ENCODE measurements at places on chromosomes 7 and 10.

DNA sequence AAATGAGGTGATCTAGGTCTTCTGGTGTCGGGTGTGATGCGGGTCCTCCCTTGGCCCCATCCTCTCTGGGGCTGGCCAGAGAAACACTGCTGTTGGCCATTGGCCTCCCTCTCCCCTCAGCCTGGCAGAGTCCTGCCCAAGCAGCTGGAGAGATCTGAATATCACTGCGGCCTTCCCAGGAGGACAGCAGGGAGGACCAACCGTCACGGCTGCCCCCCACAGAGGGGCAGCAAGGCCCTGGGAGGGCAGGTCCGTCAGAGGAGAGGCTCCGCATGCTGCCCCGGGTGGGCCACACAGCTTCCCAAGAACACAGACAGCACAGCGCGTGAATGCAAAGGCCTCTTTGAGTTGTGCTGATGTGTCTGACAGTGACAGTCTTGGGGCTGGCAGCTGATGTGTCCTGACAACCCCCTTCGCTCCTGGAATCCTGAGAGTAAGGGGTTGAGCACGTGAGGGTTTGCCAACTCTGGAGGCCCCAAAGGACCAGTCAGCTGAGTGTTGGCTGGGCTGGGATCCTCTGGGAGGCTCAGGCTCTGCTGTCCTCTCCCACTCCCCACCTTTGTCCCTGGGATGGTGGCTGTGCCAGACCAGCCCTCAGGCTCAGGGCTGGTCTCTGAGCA, 132.5 kb upstream of the UNC5B start:
- no peak for DNase-seq

DNA sequence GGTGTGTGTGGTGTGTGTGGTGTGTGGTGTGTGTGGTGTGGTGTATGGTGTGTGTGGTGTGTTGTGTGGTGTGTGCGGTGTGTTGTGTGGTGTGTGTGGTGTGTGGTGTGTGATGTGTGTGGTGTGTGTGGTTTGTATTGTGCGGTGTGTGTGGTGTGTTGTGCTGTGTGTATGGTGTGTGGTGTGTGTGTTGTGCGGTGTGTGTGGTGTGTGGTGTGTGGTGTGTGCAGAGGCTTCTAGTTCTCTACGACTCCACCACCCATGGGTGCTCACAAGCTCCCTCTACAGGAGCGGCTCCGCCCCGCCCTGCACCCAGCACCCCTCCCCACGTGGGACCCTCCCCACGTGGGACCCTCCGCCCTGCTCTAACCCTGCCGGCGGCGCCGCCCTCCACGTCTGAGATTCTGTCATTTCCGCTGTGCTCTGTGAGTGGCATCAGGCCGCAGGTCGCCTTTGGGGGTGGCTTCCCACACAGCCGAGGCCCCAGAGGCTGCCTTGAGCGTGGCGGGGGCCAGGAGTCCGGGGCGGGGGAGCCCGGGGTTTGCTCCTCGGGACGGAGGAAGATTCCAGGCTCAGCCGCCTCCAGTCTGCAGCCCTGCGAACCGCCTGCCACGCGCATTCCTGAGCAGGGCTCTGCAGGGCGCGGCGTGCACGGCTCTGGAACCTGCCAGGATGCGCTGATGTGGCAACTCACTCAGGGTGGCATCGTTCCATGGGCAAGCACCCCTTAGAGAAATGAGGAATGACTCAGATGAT, 37.0 kb upstream of the DNAJB6 start:
- DNase-seq = no peak

- DNase-seq = peak; percentile 12
These were observed 18.8 kb upstream of the GNA12 start for GRCh38 chr7:2862831-2863361.

DNA sequence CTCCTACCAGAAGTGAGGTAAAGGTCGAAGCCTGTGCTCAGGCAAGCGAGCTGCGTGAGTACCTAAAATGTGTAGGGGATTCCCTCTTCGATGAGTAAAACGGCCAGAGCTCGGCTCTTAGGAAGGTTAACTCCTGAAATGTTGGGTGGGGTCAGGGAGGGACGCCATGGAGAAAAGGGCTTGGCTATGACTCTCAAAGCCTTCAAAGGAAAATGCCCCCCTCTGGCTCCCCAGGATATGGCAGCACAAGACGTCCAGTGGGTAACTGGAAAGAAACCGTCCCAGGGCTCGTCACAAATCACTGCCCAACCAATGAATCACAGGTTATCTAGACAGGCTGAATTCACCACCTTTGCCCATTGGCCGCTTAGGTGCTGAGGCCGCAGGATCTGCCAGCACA, 58.0 kb downstream of the CALML3 start:
- DNase-seq = no peak

Data from GM12892 (cell line).